ENCODE measurements at places on chromosomes 5 and 9. TPM values are rescaled to one million over a fixed set of nuclear protein-coding genes. Genes with fewer than 3 reads are reported as not detected.

The C9orf152 gene
- not detected for total RNA-seq

The STX17 gene
- 21.4 TPM for total RNA-seq

The SNX30 gene
- 9.6 TPM for total RNA-seq

The GABRA1 gene
- total RNA-seq = not detected

The SAXO1 gene
- not detected for total RNA-seq

The CTXN3 gene
- under 0.01 TPM for total RNA-seq

The PLPP7 gene
- 0.46 TPM for total RNA-seq

The FBP2 gene
- total RNA-seq = not detected

All from epithelial cell of umbilical artery (primary cell).